ENCODE measurements at places on chromosomes 12 and 14. TPM values are rescaled to one million over a fixed set of nuclear protein-coding genes. Genes with fewer than 3 reads are reported as not detected.

DNA sequence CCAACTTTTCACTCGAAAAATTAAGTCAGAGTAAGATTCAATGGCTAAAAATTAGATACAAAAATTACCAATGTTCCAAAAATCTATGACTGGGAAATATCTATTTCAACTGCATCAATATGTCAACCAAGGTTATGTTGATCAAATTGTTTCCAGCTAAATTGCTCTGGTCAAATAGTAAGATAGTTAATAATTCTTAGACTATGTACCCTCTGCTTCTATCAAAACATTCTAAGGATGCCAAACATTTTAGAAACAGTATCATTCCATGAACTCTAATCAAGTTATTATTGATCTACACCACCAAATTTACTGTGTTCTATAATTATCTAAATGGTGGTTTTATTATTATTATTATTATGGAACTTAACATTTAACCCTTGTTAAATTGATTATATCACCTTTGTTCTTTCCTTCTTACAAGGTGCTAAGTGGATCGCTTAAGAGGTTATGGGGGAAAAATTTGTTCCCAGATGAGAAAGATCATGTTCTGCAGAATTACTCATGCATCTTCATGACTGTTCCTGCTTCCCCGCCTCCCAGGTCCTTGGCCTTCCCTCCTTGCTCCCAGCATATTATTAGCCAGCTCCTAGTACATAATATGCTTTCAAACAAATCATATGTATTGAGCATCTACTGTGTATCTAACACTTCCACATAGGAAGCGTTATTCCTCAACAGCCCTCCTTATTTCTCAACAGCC lies 240.5 kb upstream of the KRR1 start:
- no peak for DNase-seq

- no peak for DNase-seq
Observed at GRCh38 chr14:100640471-100641273, 53.5 kb upstream of the BEGAIN start.

GRCh38 chr12:110351119-110351518 lies 52.4 kb downstream of the ANAPC7 start:
- DNase-seq, result no peak

GRCh38 chr14:102941419-102942011 lies 19.1 kb downstream of the AMN start:
- DNase-seq, result no peak

DNA sequence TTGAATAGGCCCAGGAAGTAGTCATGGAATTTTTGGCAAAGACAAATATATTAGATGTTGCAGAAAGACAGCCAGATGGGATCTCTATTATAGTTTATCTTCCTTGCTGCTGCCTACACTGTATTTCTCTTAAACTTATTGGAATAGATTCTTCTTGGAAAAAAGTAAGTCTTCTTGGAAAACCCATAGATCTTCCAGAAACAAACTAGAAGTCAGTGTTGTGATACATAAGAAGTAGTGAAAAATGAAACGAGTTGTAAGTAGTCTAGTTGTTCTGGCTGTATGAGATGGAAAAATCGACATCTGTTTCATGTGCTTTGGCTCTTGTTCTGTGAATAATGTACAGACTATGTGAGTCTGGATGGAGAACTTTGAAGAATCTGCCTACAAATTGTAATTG lies 29.0 kb downstream of the GLIPR1L2 start:
- no peak for DNase-seq

DNA sequence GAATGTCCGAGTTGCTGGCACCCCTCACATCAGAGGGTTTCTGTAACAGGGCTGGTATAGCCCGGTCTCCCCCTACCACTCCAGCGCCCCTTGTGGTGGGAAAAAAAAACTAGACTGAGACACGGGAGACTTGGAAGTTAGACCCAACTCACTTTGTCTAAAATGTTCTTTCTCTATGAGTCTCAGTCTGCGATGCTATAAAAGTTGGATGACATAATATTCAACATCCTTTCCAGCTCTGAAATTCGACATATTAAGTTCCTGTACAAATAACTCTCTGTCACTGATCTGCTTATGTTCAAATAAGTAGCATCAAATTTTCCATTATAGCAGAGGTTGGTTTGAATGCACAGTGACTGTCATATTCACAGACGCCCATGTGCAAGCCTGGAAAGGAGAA lies 25.7 kb upstream of the TC2N start:
- DNase-seq, result no peak

DNA sequence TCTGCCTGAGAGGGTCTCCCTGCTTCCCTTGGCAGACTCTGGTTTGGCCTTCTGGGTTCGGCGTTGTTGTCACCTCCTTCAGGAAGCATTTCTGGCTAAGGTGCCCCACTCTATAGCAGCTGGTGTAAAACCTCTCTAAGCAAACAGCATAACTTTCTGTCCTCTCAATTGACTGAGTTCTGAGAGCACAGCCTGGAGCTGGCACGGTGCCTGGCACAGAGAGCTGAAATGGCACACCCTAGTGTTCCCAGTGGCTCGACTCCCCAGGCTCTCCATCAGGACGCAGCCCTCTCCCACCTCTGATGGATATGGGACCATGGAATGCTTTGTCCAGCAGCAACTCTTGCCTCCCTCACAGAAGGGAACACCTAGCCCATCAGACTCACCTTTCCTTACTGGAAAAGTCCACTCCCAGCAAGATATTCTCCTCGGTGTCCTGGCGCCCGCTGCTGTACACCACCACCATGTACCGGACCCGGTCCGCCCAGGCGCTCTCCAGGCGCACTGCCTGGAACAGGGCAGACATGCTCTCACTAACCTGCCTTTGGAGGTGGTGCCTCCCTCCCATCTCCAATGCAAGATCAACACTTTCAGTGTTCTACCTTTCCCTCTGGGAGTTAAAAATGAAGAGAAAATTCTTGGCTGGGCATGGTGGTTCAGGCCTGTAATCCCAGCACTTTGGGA lies 40.6 kb downstream of the SSH1 start:
- DNase-seq, result no peak

DNA sequence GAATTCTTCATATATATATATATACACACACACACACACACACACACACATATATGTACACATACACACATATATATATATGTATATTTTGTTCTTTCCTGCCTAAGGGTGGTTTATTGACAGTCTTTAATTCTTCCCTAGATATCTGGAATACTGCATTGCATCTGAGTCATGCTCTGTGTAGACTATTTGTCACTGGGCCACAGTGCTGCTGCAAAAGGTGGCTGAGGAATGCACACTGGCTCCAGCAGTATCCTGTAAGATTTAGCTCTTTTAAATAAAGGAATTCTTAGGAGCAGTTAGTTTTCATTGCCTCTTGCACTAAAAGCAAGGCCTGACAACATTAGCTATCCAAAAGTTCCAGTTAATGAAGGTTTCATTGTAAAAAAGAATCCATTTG lies 200.9 kb downstream of the APAF1 start:
- no peak for DNase-seq

- no peak for DNase-seq
Observed at GRCh38 chr14:105199093-105199492, 18.0 kb upstream of the NUDT14 start.

TBC1D30 gene
- total RNA-seq, result 3.8 TPM

PLEKHG7 gene
- total RNA-seq, result not detected

STAC3 gene
- not detected for total RNA-seq

EML1 gene
- total RNA-seq, result 10.1 TPM

HAL gene
- 0.23 TPM for total RNA-seq

TXNDC16 gene
- total RNA-seq, result 3.7 TPM

FOXG1 gene
- 0.06 TPM for total RNA-seq

CEBPE gene
- not detected for total RNA-seq

DHH gene
- 0.52 TPM for total RNA-seq

GIT2 gene
- 19.2 TPM for total RNA-seq

All from epithelial cell of proximal tubule (primary cell).